ENCODE measurements at places on chromosomes 1 and 21.

DNA sequence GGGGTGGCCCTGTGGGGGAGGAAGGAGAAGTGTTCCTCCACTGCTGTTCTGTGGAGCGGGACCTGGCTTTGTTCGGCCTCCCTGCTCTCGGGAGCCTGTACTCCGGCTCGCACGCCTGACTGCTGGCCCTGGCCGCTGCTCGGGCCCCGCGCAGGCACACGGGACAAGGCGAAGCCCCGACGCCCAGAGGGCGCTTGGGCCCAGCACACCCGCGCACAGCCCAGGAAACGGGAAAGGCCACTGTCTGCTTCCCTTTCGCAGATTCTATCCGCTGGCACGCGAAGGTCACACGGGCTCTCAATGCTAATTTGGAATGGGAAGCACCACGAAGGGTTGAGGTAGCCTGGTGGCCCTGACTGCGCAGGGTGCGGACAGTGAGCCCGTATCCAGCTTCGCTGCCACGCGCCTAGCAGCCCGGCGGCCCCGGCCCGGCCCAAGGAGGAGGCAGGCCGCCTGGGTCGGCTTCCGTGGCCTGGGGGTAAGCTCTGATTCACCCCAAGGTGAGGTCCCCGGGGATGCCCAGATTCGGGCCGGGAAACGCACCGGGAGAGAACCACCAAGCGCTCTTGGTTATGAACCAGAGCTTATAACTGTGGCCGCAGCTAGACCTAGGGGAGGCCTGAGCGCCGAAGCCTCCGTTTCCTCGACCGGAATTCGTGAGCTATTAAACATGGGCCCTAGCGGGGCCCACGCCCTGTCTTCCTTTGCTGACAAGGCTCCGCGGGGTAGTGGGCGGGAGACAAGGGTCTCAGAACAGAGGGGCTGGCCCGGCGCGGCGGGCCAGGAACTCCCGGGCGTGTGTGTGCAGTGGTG, 19.7 kb upstream of the TBX15 start:
- no peak for DNase-seq

DNA sequence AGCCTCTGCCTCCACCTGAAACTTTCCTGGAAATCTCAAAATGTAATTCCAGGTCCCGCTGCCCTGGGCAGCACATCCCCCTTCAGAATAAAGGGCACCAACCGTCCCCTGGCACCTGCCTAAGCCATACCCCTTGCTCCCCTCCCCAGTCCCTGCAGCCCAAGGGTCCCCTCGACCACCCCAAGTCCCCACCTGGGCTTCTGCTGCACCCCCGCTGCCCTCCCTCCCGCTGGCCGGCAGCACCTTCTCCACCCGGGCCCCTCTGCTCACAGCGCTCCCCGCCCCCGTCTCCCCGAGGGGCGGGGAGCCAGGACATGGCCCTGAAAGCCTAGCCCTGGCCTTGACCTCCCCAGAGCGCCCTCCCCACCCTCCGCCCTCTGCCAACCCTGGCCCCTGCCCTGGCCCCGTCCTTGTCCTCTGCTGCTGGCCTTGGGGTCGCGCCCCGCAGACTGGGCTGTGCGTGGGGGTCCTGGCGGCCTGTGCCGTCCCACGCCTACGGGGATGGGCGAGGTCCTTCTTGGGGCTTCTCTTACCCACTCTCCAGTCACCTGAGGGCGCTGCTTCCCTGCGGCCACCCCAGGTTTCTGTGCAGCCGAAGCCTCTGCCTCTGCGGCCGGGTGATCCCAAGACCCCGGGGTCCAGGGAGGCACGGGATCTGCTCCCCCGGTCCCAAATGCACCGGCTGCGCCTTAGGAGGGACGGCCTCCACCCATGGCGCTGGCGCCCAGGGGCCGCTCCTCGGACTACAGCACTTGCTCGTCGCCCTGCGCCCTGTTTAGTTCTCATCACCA, 41.7 kb downstream of the WDR4 start:
- DNase-seq = no peak

GRCh38 chr21:46562472-46562871, 42.4 kb downstream of the S100B start:
- no peak for DNase-seq

DNA sequence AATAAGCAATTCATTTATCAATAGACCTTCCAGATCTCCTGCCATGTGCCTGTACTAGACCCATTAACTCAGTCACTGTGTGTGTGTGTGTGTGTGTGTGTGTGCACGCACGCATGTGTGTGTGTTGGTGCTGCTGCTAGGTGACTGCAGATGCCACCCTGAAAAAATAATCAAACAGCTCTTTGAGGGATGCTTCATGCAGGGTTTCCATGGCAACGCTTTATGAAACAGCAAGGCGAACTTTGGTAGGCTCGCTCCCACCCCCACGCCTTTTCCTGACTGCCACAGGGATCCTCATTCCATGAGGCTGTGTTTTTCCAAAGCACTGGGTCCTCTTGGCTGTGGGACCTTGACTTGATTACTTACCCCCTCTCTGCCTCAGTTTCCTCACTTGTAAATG, 94.0 kb downstream of the HMGB4 start:
- no peak for DNase-seq

DNA sequence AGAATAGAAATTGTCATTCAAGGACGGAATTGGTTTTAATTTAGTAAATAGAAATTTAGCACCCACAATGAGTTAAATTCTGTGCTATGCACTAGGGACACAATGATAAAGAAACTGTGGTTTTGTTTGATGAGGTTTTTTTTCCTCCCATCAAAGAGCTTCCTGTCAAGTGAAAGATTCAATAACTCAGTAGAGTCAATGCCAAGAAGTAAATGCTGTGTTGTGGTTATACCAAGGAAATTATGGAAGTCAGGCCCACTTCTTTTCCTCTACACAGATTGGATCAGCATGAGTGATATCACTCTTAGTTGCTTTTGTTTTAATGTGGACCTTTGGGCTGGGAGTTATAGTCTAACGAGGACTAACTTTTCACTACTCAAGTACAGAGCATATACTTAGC, 1269.6 kb upstream of the ADGRL2 start:
- DNase-seq = no peak

- no peak for DNase-seq
These were observed 4.6 kb downstream of the KLHDC8A start for GRCh38 chr1:205351984-205352713.

- no peak for DNase-seq
These were observed 76.4 kb downstream of the HIVEP3 start for GRCh38 chr1:41842326-41842725.

GRCh38 chr1:169951108-169951507, 57.4 kb upstream of the SCYL3 start:
- DNase-seq = no peak

DNA sequence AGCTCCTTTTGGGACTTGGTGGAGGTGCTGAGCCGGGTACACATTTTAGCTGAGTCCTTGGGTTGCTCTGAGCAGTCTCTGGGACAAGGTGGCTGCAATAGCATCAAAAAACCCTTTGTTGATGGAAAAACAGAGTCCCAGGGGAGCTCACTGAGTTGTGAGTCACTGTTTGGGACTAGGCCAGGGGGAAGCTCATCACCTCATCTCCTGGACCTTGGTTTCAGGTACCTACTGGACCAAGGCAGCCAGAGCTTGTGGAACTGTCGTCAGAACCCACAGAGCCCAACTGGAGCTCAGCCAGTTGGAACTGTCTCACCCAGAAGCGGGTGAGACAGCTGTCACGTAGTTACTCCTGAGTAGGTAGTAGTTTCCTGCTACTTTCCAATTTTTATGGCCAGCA, 146.7 kb downstream of the HLX start:
- no peak for DNase-seq

DNA sequence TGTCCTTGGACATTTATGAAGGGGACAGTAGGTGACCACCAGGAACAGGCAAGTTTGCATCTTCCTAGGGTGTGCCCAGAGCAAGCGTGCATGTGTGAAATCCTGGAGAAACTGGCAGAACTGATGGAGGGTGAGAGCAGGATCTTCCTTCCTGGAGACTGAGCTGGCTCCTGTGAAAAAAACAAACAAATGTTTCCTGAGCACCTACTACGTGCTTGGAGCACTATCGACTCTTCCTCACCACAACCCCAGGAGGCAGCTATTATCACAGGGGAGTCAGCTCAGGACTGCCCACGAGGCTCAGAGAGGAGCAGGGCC, 1.5 kb upstream of the EDN2 start:
- DNase-seq = no peak

GRCh38 chr1:14616632-14617396, 18.3 kb downstream of the KAZN start:
- no peak for DNase-seq

DNA sequence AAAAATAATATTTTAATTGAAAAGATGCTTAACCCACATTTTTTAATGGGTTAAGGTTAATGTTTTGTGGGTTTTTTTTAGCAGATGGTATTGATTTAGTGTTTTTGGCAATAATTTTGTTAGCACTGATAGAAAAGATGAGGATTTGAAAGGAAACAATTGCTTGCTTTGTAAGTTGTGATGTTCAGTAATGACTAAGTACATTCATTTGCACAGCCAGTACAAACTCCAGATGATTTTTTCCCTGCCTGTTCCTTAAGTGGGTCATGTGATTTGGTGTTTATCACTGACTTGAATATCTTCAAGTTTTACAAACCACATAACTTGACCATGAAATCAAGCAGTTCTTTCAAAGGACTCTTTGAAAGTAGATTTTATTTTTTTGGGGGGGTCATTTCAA, 15.0 kb downstream of the DISP1 start:
- DNase-seq = no peak

DNA sequence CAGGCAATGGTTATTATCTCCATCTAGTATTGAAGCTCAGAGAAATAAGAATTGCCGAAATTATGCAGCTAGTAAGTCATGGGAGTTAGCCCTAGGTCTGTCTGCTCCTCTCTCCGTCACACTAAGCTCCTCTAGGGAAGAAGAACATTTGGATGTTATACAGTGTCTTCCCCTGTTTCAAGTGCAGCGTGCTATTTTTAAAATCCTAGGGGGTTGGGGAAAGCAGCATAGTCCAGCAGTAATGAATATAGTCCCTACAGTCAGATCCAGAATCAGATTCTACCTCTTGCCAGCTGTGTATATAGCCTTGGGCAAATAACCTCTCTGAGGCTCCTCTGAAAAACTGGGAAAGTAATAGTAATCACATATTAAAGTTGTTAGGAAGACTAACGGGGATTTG, 44.5 kb upstream of the OSBPL9 start:
- no peak for DNase-seq

- no peak for DNase-seq
These were observed 18.1 kb upstream of the USP24 start for GRCh38 chr1:55233145-55233777.

GRCh38 chr1:67561704-67562113, 123.3 kb upstream of the GADD45A start:
- DNase-seq = peak; percentile 84

Data from activated CD4-positive, alpha-beta T cell treated with anti-CD3 and anti-CD28 coated beads, Interleukin-2, amount 50 U/mL, for 24 hours (primary cell).